NCI-H1930 (cell line): ENCODE measurements at places on chromosomes 12 and 14.

GRCh38 chr12:56020423-56021184, at the start of gene IKZF4:
Gene IKZF4, plus strand, starts transcription at chr12:56021043. Its CDS starts 451 bp downstream, at chr12:56021494.
- no peak for DNase-seq

GRCh38 chr12:54439096-54439495, 20.0 kb upstream of the ITGA5 start:
- DNase-seq: no peak

DNA sequence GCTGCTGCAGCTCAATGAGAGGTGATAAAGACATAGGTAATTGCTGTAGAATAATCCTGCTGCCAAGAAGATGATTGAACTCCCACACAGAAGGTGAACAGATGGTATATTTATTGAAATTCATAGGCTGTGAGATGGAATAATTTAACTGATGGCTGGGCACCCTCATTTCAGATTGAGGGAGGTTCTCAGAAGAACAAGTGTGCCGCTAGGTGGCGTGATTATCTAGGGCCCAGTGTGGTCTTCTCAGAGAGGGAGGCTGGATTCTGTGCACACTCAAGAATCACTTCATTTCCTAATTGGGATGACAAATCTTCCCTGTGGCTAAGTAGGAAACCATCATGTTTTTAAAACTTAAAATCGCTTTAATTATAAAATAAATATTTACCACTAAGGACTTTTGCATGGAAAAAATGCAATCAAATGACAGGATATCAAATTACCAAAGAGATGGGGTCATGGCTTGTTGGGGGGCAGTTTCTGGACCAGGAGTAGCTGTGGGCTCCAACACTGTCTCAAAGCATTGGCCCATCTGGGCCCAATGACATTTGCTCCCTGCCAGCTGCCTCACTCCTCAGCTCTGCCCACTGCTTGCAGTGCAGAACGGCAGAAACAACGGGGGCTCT, 132.3 kb downstream of the SNAPC1 start:
- peak; percentile 34 for DNase-seq

DNA sequence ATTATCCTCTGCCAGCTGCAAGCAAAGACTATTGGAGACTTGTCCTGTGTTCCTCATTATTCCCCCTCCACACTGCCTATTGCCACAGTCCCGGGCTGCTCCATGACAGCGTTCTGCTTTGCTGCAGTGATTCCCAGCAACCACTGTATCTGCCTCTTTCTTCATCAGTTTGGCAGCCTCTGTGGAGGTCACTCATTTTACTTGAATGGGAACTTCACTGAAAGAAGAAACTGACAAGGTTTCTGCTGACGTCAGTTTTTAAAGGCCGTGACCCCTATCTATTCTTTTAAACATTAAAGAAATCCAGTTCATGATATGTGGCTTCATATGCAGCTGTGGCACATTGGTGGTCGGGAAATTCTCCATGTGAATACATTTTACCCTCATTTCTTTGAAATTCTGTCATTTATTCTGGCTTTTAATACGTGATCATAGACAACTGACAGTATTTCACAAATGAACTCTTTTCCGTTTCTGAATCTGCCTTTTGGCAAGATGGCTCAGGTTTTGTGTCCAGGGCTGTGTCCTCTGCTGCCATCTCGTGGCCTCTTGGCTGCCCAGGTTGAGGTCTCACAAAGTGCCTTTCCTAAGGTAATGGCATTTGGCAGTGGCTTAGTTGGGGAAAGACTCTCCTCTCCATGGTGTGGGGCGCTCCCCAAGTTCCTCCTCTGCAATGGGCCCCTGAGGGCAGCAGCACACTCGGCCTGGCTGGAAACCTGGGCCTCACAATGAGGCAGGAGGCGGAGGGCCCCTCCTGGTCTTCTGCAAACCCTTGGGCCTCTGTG, 5.8 kb downstream of the TMEM253 start:
- peak; percentile 55 for DNase-seq

DNA sequence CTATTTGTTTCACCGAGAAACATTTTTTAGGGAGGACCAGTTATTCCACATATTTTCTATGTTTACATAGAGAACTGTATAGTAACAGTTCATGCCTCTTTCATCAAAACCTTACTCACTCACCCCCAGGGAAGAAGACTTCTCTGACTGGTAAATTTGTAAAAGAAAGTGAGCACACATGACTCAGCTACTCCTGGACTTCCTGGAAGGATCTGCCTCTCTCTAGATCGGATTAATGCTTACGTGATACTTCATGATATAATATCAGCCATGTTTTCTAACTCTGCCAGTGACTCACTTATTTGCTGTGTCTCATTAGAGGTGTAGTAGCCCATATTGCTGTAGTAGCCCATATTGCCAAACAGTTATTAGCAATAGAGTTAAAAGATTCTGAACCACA, 494.3 kb upstream of the ATXN7L3B start:
- no peak for DNase-seq

DNA sequence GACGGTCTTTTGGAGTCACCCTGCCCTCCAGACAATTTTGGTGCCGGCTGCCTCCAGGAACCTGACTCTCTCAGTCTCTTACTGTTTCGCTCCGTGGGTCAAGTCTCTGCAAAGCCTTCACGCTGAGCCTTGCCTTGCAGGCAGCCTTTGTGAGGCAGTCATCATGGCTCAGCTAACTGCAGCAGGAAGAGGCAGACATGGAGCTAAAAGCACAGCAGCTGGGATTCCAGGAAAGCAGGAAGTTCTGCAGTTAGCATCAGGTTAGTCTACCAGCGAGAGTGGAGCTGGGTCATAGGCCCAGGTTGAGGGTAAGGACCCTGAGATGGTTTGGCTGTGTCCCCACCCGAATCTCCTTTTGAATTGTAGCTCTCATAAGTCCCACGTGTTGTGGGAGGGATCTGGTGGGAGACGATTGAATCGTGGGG, 305.4 kb downstream of the PCNX1 start:
- no peak for DNase-seq

DNA sequence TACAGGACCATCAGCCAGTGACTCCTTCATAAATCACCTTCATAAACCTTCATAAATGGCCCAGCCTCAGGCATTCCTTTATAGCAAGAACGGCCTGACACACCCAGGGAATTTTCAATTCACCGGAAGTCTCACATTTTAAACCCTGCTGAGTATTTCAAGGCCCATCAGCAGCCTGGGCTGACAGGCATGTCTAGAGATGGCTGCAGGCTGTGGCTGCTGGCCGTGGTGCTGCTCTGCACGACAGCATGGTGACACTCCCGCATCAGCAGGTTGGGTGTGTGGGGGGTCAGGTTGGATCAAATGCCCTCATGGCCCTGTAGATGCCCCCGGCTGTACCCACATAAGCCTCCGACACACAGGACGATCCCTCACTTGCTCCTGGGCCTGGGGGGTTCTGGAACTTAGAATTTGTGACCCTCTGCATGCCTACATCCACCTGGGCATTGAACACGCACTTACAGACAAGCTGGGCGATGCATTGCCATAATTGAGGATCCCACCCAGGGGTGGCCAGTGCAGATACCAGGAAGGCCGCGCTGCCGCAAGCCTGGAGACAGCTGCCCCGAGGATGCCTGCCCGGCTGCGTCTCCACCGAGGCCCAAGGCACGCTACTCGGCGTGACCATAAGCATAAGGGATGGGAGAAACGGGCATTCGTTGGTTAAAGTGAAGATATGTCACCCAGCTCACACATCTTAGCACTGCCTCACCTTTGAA, 124.3 kb downstream of the PIWIL1 start:
- DNase-seq: no peak

- DNase-seq: no peak
Measured at GRCh38 chr12:123071857-123072256, 79.0 kb downstream of the PITPNM2 start.

DNA sequence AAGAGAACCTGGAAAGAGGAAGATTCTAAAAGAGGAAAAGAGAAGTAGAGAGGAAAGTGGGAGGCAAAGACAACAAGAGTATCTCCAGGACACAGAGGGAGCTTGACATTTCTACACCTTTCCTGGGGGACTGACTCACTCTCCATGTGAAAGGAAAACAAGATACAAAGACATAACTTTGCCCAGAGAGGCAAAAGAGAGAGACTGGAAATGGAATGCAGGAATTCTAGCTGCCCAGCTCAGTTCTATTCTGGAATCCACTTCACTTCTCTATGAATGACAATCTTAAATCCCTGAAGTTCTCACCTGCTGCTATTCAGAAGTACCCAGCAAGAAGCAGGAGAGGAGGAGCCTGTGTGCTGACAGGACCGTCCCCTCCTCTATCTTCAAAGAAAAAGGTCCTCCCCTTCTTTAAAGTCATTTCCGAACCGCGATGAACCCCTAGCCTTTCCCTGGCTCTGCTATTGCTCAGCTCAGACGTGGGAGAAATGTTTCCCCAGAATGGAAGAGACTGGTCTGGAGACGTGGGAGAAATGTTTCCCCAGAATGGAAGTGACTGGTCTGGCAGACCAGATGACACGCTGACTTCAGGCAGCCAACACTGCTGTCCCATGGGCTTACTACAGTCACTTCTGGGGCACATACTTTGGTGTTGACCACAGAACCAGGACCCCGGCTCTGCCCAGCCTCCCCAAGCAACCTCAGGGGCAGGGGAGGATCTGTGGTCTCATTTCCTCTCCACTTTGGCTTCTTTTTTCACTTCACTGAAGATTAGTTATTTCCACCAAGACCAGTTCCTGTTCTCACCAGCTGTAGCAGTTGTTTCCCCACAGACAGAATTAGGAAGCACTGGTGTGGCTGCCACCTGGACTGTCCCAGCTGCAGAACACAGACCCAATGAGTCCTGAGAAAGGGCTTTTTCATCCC, 8.3 kb downstream of the FMNL3 start:
- DNase-seq: no peak

DNA sequence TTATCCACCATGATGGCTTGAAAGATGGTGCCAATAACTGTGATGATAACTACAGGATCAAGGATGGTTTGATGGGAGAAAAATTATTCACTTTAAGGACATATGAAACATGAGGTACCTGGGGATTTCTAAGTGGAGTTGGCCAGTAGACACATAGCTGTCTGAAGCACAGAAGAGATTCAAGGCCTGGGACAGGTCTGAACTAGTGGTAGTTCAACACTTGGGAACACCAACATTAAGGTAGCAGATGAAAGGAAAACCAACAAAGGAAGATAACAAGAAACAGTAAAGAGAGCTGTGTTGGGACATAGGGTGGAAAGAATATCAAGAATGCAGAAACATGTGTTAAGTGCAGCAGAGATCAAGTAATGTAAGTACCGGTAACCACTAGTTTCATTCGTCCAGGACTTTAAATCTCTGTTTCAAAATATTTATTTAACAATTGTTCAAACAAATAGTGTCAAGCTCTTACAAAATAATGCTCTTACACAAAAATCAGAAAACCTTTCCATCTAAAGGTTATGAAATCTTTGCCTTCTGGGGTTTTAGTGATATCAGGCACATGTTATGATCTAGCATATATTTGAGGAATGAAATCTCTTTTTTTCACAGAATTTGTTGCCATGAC, 104.7 kb downstream of the ST8SIA1 start:
- DNase-seq: no peak

GRCh38 chr12:106519607-106520021, 63.2 kb upstream of the RFX4 start:
- no peak for DNase-seq

GRCh38 chr14:20494935-20495766, 10.2 kb upstream of the RNASE10 start:
- DNase-seq: no peak

DNA sequence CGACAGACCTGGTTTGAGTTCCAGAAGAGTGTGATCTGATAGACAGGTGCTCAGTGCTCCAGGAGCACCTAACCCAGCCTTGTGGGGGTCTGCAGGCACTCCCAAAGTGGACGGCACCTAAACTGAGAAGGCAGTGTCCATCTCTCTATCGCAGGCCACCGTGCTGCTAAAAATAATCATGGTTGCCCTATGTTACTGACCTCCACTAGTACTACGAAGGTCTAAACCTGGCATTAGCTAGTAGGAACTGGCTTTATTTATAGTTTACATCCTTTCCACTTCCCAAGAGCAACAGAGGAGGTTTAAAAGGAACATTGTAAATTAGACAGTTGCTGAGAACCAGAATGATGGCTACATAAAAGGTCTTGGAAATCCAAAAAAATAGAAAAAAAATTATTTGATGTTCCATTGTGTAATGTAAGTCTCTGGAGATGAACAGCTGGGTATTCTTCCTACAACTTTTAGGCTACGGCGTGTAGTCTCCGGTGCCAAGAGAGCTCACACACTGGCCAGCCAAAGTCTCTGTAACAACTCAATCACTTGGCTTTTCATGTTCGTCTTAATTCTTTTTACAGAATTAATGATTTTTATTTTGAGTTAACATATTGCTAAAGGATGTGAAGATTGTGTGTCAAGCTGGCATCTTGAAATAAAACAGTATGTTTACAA, 27.3 kb downstream of the PPFIBP1 start:
- no peak for DNase-seq

- no peak for DNase-seq
Measured at GRCh38 chr12:116547955-116548501, 11.2 kb upstream of the MAP1LC3B2 start.

DNA sequence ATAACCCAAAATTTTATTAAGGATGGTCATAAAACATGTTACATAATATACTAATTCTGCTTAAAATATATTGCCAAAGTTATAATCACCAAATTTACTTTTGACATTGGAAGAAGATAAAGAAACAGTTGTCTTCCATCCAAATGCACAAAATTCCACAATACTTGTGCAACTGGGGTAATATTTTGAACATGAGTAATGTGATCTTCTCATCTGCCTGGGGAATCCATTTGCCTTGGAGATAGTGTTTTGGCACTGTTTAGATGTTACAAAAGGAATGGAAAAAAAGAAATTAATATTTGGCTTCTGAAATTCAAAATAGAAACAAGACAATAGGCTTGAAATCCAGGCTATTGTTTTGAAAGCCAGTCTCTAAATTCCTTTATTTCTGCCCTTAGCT, 9.1 kb downstream of the GPR19 start:
- no peak for DNase-seq

GRCh38 chr12:5989621-5990020, 44.6 kb upstream of the ANO2 start:
- DNase-seq: no peak

GRCh38 chr12:119627686-119628085, 34.1 kb downstream of the TMEM233 start:
- DNase-seq: no peak
